Thymus (tissue), 14 donors: ENCODE measurements at places on chromosomes 4 and X.

DNA sequence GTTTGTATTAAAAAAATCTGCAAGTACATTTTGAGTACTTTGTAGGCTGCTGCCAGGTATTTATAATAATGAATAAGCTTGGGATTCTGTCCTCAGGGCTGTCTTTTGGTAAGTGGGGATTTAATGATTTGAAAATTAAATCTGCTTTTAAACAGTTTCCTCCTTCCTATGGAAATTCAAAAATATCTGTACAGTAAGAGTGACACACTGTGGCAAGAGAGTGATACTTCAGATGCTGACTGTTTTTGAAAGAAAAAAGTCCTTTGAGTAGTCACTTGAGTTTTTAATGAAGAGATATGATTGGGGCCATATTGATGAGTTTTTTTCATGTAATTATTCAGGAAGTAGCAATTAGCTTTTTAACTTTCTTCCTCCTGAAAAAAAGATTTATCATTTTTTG is 49.2 kb downstream of the SMARCAD1 start:
- no peak overlapping the region for H3K27ac ChIP-seq
- H3K4me1 ChIP-seq: no peaks in the 10 kb centered on the region
- H3K4me3 ChIP-seq: no peak overlapping the region
- peaks cover 4% of the 10 kb centered on the region for H3K36me3 ChIP-seq

DNA sequence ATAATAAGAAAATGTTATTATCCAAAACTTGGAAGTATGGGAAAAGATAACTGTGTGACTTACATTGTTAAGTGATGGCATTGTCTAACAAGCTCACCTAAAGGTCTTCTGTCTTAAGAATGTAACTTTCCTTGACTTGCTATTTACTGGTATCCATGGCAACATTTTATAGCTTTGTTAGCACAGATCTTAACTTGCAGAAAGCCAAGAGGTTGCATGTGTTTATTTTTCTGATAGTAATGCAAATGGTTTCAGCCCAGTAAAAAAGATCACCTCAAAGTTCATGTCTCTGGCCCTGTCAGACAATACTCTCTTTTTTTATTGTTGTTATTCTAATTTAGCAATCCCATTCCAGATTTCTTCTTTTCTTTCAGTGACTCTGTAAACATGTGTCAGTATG is 425.3 kb downstream of the SPRY1 start:
- H3K4me3 ChIP-seq: no peak overlapping the region
- no peak for DNase-seq
- H3K4me1 ChIP-seq: no peaks in the 10 kb centered on the region
- H3K36me3 ChIP-seq: no peaks in the 10 kb centered on the region
- no peak overlapping the region for H3K27ac ChIP-seq
- no peaks in the 10 kb centered on the region for H3K27me3 ChIP-seq

DNA sequence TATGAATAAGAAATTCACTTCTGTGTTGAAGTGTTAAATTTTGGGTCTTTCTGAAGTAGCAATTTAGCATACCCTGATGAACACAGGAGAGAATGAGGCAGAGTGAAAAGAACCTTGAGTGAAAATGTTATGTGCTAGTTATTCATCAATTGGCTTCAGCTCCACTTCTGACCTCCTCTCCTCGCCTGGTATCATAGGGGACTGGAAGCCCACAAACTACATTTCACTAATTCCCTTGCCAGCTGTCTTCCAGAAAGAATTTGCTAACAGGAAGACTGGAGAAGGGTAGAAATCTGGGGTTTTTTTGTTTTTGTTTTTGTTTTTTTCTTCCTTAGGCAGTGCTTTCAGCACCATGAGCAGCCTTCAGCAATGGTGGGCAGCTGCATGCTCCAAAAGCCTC is 5.5 kb upstream of the DAPP1 start:
- H3K36me3 ChIP-seq: no peaks in the 10 kb centered on the region
- H3K27me3 ChIP-seq: no peaks in the 10 kb centered on the region
- H3K4me1 ChIP-seq: no peaks in the 10 kb centered on the region
- H3K4me3 ChIP-seq: no peak overlapping the region
- H3K27ac ChIP-seq: no peak overlapping the region
- no peak for DNase-seq

DNA sequence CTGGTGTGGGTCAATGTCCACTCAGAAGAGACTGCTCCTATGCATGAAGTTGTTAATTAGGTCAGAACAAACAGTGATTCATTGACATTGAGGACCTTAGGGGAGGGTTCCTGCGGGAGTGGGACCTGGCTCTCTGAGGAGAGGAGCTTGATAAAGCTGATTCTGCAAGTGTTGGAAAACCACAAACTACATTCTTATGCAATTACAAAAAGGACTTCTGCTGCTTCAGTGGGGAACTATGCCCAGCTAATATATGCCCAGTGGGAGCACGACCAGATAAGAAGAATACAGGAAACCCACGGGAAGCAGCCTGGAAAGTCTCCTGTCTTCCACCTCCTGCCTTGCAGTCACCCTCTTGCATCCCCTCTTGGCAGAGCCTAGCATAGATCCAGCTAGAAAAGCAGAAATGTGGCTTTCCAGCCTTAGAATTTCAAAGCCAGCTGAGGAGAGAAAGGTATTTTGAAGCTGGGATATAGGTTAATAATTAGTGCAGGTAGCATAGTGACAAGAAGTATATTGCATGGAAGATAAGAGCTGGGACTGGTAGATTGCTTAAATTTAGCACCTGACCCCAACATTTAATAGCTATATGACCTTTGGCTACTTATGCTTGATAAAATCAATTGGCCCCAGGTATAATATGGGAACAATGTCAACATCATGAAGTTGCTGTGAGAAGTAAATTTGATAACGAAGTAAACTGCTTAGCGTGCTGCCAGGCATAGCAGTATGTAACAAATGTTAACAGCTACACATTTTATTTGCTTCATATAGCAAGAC is 34.9 kb upstream of the UGT8 start:
- H3K27ac ChIP-seq: no peak overlapping the region
- H3K4me1 ChIP-seq: no peaks in the 10 kb centered on the region
- H3K36me3 ChIP-seq: no peaks in the 10 kb centered on the region
- no peak for DNase-seq

DNA sequence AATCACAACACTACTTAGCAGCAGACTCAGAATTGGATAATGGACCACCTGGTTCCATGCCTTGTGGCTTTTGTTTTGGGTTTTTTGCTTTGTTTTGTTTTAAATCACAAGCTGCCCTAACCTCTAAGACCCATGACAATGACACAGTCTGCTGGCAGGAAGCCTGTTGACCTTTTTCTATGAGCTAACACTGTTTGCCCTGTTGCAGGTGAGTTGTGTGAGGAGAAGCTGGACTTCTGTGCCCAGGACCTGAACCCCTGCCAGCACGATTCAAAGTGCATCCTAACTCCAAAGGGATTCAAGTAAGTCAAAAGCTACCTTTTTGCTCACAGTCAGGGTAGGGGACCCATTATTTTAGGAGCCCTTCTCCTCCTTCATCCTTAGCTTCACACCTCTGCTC is 110.8 kb upstream of the PACRGL start:
- DNase-seq: no peak
- H3K27me3 ChIP-seq: no peaks in the 10 kb centered on the region
- no peaks in the 10 kb centered on the region for H3K4me1 ChIP-seq
- H3K36me3 ChIP-seq: no peaks in the 10 kb centered on the region

- H3K36me3 ChIP-seq: no peaks in the 10 kb centered on the region
- no peak for DNase-seq
These were observed 69.5 kb upstream of the GABRA3 start for GRCh38 chrX:152520653-152521052.

DNA sequence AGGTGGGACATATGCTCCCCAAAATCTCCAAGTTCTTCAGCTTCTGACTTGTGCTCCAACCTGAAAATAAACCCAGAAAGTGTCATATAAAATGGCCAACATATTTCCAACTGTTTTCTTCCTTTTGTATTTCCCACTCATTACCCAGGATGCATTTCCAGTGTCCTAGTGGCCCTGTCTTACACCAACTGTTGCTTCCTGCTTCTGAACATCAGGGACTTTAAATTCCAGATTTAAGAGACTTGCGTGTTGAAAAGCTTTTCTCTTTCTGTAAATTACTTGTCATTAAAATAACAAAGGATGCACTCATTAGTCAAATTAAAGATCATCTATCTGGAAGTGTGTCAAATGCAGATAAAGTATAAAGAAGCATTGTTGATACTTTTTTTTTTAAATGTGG is 19.9 kb downstream of the MID1 start:
- DNase-seq: no peak
- H3K4me1 ChIP-seq: no peaks in the 10 kb centered on the region
- H3K36me3 ChIP-seq: no peaks in the 10 kb centered on the region
- no peak overlapping the region for H3K4me3 ChIP-seq
- no peak overlapping the region for H3K27ac ChIP-seq

DNA sequence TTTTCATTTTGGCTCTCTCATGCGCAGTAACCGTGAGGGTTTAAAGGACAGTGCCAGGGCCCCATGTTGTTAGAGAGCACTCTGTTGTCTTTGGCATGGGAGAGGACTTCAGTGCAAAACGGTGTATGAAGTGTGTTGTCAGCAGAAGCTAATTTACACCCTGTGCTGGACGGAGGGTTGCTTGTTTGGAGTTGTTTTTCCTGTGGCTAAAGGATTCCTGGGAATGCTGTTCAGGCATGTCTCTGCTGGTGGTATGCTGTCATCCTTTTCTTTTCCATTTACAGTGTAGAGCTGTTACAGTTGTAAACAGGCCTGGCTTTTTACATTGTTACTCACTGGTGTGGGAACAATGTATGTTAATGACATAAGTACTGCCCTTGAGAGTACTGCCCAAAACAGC is 206.3 kb downstream of the CBR4 start:
- DNase-seq: no peak
- H3K27me3 ChIP-seq: no peaks in the 10 kb centered on the region
- no peak overlapping the region for H3K4me3 ChIP-seq
- no peaks in the 10 kb centered on the region for H3K4me1 ChIP-seq
- H3K36me3 ChIP-seq: no peaks in the 10 kb centered on the region

DNA sequence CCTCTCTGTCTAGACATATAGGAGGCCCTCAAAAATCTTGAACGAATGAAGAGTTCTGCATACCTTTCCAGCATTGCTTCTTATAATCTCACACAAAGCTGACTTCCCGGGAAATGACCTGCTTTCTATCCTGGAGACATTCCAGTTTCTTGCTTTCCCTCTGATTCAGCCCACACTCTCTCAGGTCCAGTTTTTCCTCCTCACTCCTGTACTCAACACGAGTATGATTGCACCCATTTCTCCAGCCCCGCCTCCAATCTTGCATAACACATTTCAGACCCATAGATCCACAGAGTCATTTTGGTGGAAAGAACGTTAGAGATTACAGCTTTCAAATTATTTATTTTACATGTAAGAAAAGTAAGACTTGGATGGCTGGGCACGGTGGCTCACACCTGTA is 127.5 kb upstream of the TLR3 start:
- H3K27me3 ChIP-seq: no peaks in the 10 kb centered on the region
- H3K4me1 ChIP-seq: no peaks in the 10 kb centered on the region
- H3K36me3 ChIP-seq: no peaks in the 10 kb centered on the region
- H3K27ac ChIP-seq: no peak overlapping the region
- DNase-seq: no peak

DNA sequence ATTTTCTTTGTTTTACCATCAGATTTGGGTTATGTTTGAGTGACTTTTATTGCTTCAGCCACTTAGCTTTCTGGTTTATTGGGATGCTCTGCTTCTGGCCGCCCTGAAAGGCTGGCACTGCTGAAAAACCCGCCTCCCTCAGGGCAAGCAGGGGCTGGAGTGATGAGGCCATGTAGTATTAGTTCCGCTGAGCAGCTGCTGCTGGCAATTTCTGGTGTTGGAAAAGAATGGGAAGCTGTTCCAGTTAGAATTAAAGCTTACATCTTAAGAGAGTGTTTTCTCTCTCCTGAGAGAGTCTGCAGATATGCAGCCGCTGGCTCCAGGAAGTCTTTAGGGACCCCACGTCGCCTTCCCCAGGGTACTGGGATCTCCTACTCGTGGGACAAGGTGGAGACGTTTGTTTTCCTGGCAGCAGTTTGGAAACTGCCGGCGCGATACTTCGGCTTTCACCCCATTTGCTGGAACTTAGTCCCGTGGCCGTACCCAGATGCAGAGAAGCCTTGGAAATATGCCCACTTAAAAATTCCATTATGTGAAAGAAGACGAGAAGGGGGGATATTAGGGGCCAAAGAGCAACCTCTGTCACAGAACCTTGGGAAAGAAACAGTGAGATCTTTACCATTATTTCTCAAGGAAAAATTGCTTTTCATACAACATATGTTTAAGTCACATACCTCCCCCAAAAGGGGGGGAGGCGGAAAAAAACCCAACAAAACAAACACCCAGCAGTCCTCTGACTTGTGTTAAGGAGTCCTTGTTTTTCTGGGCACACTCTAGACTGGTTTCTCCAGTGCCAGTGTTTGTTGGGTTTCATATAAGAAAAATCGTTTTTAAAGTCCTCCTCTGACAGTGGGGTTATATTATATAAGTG is 72.6 kb downstream of the TMEM131L start:
- no peaks in the 10 kb centered on the region for H3K27me3 ChIP-seq
- no peak overlapping the region for H3K4me3 ChIP-seq
- no peak for DNase-seq
- H3K27ac ChIP-seq: peak overlapping the region; percentile 2
- H3K36me3 ChIP-seq: peaks cover 58% of the 10 kb centered on the region

DNA sequence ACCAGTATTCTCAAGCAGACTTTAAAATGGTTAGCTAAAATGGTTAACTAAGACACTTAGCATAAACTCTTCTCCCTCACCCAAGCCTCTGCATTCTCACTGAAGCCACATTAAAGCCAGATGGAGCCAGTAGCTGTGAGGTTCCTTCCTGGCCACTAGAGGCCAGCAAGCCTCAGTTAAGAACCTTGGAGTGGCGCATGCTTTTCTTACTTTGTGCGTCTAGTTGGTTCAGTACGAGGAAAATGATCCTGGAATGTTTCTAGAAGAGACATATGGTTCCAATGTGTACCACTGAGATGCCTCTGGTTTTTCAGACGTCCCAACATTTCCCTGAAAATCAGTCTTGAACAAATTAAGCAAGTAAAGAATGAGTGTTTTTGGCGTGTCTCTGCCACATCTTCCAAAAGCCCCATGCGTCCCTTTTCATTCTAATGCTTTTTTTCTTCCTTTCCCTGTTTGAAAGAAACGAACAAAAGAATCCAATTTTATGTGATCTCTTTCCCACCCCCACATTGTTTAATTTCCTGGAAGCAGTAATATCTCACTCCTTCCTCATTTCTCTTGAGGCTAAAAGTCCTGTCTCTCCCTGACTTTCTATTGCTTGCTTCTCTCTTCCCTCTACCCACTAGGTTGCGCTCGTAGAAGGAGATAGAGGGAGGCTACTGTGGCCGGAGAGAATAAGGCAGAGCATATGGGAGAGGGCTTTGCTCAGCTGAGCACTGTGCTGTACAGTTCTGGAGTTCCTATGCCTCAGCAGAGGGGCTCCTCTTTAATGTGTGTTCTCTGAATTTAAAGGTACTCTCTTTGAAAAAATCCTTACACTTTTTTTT is 82.9 kb upstream of the TAB3 start:
- no peaks in the 10 kb centered on the region for H3K27me3 ChIP-seq
- H3K4me3 ChIP-seq: peak overlapping the region; percentile 15
- no peak for DNase-seq
- H3K27ac ChIP-seq: no peak overlapping the region
- H3K36me3 ChIP-seq: no peaks in the 10 kb centered on the region

GRCh38 chrX:24242649-24243175 is 71.2 kb downstream of the SUPT20HL2 start:
- H3K27me3 ChIP-seq: no peaks in the 10 kb centered on the region
- DNase-seq: no peak
- no peak overlapping the region for H3K4me3 ChIP-seq
- H3K4me1 ChIP-seq: no peaks in the 10 kb centered on the region
- H3K27ac ChIP-seq: no peak overlapping the region
- H3K36me3 ChIP-seq: no peaks in the 10 kb centered on the region
